Ovary (tissue), 10 donors: ENCODE measurements at places on chromosomes 5 and 9. TPM values are rescaled to one million over a fixed set of nuclear protein-coding genes. Genes with fewer than 3 reads are reported as not detected.

HTR1A gene
- 4.2 TPM for total RNA-seq

DNA sequence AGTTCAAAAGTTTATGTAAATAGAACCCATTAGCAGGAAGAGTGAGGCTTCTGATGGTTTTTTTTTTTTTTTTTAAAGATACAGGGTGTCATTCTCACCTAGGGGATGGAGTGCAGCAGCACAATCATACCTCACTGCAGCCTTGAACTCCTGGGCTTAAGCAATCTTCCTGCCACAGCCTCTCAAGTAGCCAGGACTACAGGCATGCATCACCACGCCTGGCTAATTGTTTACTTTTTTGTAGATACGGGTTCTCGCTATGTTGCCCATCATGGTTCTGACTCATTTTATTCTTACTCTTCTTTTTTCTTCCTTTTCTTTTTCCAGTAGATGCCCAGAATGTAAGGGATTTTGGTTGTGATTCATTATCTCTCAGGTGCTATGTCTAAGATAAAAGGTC is 201.1 kb downstream of the NNT start:
- DNase-seq: no peak

CCDC171 gene
- 5.6 TPM for total RNA-seq

DNA sequence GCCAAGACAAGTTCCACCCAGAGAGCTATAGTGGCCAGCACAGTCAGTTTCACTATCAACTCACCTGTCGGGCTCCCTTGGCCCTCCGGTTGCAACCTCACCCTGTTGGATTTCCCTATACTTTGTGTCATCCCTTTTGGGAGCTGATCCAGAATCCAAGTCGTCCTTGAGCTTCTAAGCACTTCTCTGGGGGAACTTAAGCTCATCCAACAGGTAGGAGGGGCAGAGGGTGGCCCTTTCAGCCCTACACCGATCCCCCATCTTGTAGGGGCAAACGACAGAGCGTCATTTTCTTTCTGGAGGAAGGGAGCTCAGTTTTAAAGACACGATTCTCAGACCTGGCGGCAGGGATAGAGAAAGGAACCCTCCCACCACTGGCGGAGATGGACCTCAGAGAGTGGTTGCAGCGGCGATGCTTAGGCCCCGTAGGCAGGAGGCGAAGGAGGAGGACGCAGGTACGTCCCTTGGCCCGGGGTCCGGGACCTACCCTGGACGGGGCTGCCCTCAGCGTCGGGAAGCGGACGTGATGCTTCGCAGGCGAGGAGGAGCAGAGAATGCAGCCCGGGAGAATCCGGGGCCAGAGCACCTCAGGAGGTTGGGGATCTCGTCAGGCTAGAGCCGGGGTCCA is 519 bp downstream of the ZER1 start:
- no peak for DNase-seq

EGFLAM gene
- 28.8 TPM for total RNA-seq

MEIKIN gene
- not detected for total RNA-seq

DNA sequence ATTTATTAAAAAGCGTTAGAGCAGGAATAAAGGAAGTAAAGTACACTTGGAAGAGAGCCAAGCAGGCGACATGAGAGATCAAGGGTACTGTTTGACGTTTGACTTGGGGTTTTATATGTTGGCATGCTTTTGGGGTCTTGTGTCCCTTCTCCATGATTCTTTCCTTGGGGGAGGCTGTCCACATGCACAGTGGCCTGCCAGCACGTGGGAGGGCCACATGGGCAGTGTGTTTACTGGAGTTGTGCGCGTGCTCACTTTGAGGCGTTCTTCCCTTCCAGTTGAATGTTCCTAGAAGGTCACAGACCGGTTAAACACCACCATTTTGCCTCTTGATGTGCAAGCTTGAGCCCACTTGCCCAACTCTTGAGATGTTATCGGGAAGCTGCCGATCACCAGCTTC is 49.5 kb upstream of the ICE1 start:
- DNase-seq: no peak

- DNase-seq: no peak
Measured at GRCh38 chr5:149181732-149182131, 40.4 kb downstream of the ABLIM3 start.

TXNDC8 gene
- total RNA-seq: not detected

DNA sequence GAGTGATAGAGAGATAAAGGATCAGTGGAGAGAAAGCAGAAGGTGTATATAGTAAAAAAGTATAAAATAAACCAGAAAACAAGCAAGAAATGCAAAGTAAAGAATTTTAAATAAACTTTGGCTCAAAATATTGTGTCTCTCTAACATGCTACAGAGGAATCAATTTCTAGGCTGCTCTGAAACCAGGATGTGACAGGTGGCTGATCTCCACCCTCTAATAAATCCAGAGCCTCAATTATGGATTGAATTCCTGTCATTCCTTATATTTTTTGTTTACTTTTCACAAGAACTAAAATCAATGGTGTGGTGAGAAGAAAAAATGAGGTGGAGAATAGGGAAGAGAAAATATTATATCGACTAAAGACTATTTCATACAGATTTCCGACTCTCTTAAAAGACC is 965.1 kb upstream of the SEMA6A start:
- DNase-seq: no peak

TNFSF8 gene
- 1.1 TPM for total RNA-seq

DNA sequence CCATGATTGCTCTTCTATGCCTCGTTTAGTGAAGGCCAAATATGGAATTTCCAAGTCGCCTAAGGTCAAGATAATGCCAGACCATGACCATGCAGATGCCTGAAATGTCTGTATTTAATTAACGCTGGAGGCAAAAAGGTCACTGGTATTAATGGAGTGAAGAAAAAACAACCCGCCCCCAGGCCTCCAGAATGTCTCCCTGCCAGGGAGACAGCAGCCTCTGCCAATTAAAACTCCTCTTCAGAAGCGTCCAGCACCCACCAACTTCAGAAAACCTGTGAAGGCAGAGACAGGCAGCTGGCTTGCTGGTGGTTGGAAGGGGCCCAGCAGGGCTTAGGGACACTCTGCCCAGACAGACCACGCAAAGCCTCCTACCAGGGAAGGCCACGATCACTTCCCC is 94.4 kb downstream of the VAV2 start:
- DNase-seq: no peak

LCN15 gene
- not detected for total RNA-seq

HRH2 gene
- 1.4 TPM for total RNA-seq

- DNase-seq: no peak
Measured at GRCh38 chr5:180389252-180390101, 36.3 kb upstream of the GFPT2 start.

DNA sequence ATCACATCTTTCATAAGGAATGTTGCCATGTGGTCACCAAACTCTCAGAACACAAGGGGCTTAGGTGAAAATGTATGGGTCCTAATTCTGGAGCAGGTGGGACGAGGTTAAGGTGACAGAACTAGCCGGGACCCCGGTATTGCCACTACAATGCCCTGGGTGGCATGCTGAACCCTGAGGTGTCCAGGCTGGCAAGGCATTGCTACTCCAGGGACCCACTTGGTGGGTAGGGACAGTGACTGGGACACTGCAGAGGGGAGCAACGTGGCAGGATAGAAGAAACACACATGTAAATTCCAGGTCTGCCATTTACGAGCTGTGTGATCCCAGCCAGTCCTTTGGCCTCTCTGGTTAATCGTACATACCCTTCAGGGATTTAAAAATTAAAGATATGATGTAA is 206.9 kb upstream of the MVB12B start:
- no peak for DNase-seq

GRCh38 chr5:164359260-164360255 is 854.1 kb downstream of the MAT2B start:
- no peak for DNase-seq

DNA sequence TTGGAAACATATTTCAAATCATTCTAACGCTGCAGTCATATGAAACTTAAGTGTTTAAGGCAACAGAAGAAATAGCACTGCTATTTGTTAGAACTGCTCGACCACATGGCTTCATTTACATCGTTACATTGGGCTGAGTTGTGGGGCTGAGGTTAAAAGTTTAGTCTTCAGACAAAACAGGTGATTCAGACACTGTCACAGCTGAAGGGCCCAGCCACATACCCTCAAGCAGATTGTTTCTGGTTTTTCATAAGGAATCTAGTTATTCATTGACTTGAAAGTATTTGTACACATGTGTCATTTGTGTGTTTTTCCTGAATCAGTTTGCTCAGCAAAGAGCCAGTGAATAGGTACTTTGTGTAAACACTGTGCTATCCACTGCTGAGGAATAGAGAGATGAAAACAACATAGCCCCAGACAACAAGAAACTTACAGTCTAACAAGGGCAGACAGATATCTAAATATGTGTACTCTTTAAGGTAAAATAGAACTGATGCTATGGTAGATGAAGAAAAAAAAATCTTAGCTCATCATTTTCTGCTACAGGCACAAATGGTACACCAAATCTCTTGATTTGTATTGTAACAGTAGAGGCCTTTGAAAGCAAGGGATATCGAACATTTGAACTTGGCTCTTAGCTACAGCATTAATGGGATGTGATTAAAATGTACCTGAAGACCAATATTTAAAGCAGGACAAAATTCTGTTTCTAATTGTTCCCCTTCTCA is 357.6 kb upstream of the RPS23 start:
- no peak for DNase-seq

DNA sequence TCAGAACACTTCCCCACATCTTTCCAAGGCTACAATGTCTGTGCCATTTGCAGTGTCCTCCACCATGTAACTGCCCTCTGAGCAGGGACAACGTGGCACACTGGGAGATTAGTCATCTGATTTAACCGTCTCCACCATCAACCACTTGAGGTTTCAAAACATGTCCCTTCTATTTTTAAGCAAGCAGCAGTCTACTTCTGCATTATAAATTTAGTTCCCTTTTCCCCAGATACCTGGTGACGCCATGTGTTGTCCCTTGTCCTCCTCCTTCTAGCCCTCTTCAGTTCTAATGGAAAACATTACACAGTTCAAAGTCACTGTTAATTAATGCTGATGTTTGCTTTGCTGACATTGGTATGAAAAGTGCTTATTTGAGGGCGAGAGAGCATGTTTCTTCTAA is 52.8 kb downstream of the ATP10B start:
- no peak for DNase-seq

PCDHGB1 gene
- total RNA-seq: 6.7 TPM

- DNase-seq: no peak
Measured at GRCh38 chr5:9239626-9240025, 306.2 kb downstream of the SEMA5A start.

NRG2 gene
- 28.8 TPM for total RNA-seq

SGCD gene
- total RNA-seq: 5.3 TPM

ERCC6L2 gene
- total RNA-seq: 56.8 TPM
